ENCODE measurements at places on chromosomes 12 and 14.

DNA sequence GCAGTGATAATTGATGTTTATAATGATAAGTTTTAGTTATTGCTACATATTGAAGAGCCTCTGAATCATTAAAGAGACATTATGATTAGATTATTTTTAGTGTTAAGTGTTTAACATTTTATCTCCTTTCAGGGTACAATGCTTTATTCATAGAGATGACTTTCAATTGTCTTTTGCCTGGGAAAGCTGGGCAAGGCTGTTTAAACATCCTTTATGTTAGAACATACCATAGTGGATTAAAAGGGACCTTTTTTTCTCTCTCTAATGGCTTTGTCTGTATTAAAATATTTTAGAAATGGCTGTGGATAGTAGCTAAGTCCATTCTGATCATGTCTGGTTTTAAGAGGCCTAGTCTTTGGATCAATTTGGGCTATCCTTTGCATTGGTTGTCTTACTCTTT, 427.5 kb upstream of the MIS18BP1 start:
- DNase-seq = no peak

GRCh38 chr12:28925719-28926376, 223.2 kb upstream of the FAR2 start:
- DNase-seq = no peak

GRCh38 chr14:71621276-71621675, 311.0 kb upstream of the RGS6 start:
- DNase-seq = no peak

- DNase-seq = peak; percentile 62
Observed at GRCh38 chr12:49527361-49528130, 11.3 kb upstream of the KCNH3 start.

DNA sequence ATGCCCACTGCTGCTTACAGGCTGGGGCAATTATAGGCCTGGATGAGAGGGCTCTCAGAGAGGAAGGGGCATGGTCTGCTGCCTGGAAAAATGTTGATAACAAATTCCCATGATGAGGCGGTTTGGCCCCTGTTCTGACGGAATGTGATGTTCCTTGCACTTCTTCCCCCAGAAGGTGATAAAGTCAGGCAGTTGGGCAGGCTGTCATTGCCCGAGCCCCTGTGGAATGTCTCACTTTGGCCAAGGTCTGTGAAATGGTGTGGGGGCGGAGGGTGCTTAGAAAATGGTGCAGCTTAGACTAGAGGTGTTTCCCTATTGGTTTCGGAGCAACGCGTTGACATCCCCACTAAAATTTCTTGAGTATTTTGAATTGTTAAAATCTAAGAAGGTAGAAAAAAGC, 1360.0 kb downstream of the AACS start:
- no peak for DNase-seq

Data from ACHN (cell line).